WTC11 (cell line): ENCODE measurements at places on chromosomes 5 and 9.

- no peak for DNase-seq
Observed at GRCh38 chr5:142881076-142881783, 111.1 kb downstream of the ARHGAP26 start.

DNA sequence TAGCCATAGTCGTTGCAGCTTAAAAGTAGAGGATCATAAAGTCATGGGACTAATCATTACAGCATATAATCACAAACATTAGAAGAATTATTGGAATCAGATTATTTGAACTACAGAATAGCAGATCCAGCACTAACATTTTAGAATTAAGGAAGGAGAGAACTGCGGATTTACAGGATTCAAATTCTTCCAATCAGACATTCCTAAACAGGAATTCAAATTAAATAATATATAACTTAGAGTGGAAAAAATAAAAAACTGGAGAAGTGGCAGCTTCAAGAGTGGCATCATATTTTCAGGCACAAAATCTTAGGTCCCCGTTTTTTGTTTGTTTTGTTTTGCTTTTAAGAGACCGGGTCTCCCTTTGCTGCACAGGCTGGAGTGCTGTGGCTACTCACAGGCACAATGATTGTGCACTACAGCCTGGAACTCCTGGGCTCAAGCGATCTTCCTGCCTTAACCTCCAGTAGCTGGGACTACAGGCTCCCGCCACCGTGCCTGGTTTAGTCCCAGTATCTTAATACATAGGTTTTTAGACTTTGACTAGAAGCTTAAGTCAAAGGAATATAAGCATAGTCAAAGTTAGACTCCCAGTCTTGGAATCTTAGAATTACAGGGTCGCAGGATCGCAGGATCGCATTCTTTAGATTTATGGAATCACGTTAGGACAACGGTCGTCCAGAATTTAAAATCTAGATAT lies 2.1 kb upstream of the FOXE1 start:
- no peak for DNase-seq

DNA sequence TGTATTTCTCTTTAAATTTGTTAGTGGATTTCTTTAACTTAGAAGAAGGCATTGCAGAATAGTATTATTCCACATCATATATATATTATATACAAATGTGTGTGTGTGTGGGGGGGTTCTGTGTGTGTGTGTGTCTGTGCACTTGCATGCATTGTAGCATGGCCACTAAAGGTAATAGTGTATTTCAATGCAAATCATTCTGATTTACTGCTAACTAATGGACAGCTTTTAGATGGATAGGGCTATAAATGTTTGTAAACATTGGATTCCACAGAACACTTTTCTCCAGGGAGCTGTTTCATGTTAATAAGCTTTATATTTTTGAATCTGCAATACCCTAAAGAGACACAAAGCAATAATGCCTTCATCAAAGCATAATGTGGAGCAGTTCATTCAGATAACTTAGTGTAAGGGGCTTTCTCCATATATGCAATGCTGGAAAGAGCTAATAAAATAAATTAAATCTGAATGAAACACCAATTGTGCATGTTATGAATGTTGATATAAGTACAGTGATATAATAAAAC lies 496.7 kb upstream of the CDH9 start:
- DNase-seq = no peak

DNA sequence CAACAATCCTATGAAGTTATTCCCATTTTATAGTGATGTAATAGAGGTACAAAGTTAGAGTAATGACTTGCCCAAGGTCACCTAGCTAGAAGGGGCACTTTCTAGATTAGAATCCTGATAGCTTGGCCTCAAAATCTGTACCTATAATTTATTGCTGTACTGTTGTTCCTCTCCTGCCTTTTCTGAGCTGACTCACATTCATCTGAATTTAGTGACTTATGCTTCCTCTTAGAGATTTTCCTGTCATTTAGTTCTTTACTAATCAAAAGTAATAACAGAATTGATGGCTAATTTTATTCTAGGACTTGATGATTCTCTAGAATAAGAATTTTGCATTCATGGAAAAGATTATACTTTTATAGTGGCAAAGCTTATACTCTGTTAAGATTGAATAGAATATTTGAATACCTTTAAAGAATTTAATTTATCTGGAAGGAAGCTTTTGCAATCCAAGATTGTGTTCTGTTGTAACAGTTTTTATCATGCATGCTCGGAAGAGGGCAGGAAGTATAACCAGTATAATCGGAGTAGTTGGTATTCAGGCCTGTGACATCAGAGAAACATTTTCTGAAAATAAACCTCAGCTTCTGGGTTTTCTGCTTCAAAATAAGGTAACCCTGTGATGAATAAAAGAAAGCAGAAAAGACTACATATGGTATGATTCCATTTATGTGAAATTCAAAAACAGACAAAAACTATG lies 21.3 kb downstream of the CYSTM1 start:
- DNase-seq = no peak

DNA sequence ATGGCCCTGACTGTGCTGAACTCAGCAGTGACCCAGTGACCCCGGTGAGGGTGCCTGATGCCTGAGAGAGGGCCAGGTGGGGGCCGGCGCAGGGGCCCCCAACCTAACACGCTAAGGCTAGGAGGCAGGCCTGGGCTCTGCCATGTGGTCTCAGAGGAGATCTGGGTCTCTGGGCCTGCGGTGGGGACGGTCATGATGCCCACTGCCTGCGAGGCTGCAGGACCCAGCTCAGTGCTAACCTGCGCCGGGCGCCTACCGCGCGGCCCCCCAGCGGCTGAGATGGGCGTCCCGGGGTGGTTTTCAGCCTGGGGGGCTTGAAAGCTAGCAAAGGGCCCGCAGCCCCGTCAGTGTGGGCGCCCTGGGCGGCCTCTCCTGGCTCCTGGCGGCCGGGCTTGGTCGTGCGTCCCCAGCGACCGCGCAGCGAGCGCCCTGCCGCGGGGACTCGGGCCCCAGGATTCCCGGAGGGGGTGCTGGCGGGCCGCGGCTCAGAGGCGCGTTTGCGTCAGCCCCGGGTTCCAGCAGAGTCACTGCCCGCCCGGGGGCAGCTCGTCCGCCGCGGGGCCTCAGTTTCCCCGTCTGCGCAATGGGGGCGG lies 2.5 kb downstream of the EGFL7 start:
- peak; percentile 43 for DNase-seq

DNA sequence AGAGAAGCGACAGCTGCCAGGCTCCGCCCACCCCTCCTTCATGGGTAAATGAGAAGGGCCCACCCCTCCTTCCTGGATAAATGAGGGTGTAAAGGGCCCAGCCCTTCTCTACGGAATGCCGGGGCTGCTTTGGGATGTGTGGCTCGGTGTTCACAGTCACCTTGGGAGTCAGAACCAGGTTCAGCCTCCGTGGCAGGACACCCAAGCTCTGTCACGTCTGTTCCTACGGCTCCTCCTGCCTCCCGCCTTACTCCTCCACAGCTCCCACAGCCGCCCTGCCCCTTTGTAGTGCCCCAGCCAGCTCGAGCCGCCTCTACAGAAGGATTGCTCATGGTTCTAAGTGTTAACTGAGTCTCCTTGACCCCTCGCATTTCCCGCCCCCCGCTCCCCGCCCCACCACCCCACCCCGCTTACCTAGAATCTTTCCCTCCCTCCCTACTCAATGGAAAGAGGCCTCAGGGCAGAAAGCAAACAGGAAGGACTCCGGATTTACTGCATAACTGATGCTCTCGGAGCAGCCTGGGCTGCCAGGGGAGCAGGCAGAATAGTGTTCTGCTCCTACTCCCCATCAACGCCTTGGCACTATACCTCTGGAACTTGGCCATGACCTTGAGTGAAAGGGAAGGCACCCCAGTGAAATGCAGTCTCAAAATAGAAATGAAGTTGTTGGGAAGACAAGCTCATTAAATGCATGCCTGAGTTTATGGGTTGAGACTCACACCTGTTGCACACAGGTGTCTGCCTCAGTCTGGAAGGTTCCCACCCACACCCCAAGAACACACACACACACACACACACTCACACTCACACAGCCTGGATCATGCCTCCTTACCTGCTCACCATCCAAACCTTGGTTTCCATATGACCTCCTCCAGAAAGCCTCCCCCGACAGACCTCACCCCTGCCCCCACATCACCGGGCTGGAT lies 59.6 kb downstream of the NEURL1B start:
- DNase-seq = peak; percentile 65

DNA sequence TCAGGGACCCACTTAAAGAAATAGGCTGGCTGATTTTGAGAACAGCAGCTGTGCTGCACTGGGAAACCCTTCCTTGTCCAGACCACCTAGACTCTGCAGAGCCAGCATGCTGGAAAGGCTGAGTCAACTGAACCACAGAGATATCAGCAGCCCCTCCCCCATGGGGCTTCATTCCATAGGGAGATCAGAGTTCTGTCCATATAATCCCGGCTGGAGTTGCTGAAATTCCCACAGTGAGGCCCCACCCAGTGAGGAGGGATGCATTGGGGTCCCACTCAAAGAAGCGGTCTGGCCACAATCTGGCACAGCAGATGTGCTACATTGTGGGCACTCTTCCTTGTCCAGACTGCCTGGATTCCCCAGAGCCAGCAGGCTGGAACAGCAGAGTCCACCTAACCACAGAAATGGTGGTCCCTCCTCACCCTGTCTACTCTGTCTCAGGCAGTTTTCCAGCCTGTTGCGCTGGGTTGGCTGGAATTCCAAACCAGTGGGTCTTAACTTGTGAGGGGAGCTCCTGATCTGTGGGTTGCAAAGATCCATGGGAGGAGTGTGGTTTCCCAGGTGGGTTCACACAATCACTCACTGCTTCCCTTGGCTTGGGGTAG lies 127.1 kb downstream of the RNF180 start:
- no peak for DNase-seq

- DNase-seq = no peak
Observed at GRCh38 chr5:175828651-175829050, 42.7 kb upstream of the CPLX2 start.

DNA sequence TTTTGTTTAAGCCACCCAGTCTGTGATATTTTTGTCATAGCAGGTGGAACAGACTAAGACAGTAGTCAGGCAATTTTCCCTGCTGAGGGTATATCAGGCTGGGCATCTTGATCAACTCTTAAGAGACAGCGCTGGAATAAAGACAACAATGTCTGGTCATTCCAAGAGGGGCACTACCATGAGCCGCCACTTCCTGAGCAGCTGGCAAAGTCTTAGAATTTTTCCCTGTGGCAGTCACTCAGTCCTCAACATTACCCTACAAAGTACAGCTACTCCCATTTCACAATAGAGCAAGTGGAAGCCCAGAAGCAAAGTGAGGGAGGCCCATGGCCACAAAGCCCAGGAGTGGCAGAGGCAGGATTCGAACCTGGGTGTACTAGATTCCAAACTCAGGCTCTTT lies 74.8 kb downstream of the SH3PXD2B start:
- DNase-seq = no peak

DNA sequence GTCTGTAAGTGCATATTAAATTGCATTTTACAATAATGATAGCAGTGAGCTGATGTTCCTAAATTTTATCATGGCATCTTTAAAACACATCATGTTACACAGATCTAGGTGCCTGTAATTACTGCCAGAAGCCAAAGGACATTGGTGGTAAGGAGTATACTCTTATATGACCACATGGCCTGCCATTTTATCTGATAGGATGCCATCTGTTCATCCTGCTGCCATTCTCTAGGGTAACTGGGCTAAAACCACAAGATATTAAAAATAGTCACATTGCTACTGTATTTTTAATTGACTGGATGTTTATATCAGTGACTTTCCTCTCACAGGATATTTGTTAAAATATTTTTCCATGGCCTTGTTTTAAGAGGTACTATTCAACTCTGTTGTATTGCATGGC lies 53.1 kb downstream of the HCN1 start:
- no peak for DNase-seq

- no peak for DNase-seq
Observed at GRCh38 chr5:125409234-125409860, 662.9 kb upstream of the ZNF608 start.

DNA sequence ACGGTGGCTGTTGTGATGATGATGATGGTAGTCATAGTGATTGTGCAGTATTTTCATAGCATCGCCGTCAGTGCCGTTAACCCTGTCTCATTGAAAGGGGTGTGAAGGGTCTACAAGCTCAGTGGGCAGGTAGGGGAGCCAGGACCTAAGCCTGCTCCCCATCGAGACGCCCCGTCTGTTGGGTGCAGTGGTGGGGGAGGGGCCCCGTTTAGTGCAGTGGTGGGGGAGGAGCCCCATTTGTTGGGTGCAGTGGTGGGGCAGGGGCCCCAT lies 68.6 kb downstream of the COL5A1 start:
- DNase-seq = no peak

- peak; percentile 99 for DNase-seq
Observed at GRCh38 chr5:141512390-141512910, 23.6 kb downstream of the PCDHGC5 start.

GRCh38 chr9:19623941-19624340 lies 164.9 kb downstream of the SLC24A2 start:
- no peak for DNase-seq

DNA sequence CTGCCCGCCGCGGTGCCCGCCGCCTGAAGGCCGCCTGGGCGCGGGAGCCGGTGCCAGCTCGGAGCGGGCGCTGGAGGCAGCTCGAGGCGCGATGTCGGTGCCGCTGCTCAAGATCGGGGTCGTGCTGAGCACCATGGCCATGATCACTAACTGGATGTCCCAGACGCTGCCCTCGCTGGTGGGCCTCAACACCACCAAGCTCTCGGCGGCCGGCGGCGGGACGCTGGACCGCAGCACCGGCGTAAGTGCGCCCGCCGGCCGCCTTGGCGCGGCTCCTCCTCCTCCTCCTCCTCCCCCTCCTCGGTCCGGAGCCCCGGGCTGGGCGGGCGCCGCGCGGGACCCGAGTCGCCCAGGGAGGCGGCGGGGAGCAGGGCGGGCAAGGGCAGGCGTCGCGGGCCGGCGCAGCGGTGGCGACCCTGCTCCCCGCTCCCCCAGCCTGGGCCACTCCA lies 455 bp downstream of the OLFM1 start:
- DNase-seq = no peak

DNA sequence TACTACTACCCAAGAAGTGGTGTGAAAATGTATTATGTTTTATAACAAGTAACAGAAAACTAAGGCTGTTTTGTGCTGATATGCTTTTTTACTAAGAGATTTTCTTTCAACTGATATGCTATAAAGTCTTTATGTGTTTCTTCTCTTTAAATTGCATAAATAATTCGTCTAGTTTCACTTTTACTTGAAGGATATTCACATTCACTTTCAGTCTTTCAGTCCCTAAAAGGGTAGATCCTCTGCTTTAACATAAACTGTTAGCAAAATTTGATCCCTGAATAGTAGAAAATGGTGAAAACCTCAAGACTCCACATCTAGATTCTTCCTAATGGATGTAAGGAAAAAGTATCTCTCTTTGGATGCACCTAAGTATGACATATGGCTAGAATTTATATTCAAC lies 69.0 kb upstream of the FST start:
- DNase-seq = no peak

GRCh38 chr5:14762549-14763216 lies 98.2 kb downstream of the OTULIN start:
- no peak for DNase-seq

GRCh38 chr9:121075251-121076036 lies 689 bp downstream of the CNTRL start:
- no peak for DNase-seq

GRCh38 chr9:4298255-4299004 lies 1.4 kb downstream of the GLIS3 start:
- DNase-seq = no peak

- DNase-seq = peak; percentile 56
Observed at GRCh38 chr5:134439210-134439654, 27.6 kb upstream of the CDKN2AIPNL start.
